ENCODE measurements at places on chromosomes 5 and 9. TPM values are rescaled to one million over a fixed set of nuclear protein-coding genes. Genes with fewer than 3 reads are reported as not detected.

UNC13B gene
- total RNA-seq, result 17.9 TPM

CDX1 gene
- total RNA-seq, result not detected

SMC2 gene
- 26.1 TPM for total RNA-seq

C1QTNF2 gene
- total RNA-seq, result 2.0 TPM

LHX3 gene
- total RNA-seq, result not detected

SPATA31C1 gene
- not detected for total RNA-seq

GPSM1 gene
- 71.7 TPM for total RNA-seq

CAMK4 gene
- total RNA-seq, result 67.3 TPM

PTBP3 gene
- 39.5 TPM for total RNA-seq
